ENCODE measurements at places on chromosomes 2 and 18. TPM values are rescaled to one million over a fixed set of nuclear protein-coding genes. Genes with fewer than 3 reads are reported as not detected.

The AKAIN1 gene
- 1.3 TPM for total RNA-seq

The KHK gene
- 4.7 TPM for total RNA-seq

The CFC1 gene
- total RNA-seq, result 3.1 TPM

The SLC23A3 gene
- total RNA-seq, result 4.6 TPM

The IL36RN gene
- 0.73 TPM for total RNA-seq

The ZBTB7C gene
- total RNA-seq, result 3.3 TPM

The PLCL1 gene
- 7.6 TPM for total RNA-seq

DNA sequence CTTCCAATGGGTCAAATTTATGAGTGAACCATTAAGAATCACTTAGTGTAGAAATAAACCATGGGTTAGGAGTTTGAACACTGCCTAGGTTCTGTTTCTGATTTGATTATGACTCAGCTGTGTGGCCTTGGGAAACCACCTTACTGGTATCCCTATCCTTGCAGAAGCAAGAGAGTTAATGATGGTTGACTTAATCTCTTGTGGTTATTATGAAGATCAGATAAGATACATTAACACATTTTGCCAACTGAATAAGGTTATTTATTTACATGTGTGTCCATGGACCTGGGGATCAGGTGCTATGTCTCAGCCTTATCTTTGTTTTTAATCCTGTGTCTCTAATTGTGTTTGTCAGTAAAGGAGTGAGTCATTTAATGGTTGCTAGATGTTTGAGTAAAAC, 5.4 kb upstream of the KCNJ13 start:
- ATAC-seq, result no peak

DNA sequence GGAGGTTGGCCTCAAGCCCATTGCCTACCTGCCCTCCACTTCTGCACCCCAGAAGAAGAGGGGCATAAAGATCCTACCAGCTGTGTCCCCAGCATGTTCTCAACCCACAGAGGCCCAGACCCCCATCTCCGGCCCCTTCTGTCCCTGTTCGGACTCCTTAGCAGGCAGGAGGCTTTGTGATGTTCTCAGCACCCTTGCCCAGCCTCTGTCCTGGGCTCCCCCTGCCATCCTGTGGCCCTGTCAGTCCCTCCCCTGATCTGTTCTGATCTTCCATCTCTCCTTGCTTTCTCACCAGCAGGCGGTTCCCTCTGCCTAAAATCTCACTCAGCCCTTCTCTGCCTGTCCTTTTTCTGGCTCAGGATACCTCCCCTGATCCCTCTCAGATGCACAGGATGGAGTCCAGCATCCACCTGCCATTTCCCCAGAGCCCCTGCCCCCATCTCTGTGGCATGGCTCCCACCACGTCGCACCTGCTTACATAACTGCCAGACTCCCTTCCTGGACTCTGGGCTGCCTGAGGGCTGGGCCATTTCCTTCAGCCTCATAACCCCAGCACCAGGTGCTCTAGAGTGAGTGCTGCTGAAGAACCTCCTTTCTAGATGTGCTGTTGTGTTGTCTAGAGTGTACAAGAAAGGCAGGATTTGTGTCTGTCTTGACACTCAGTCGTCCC, 134.0 kb downstream of the CTIF start:
- no peak for ATAC-seq

GRCh38 chr2:19458427-19459003, 100.1 kb upstream of the OSR1 start:
- ATAC-seq, result no peak

GRCh38 chr2:38526195-38526594, 76.5 kb downstream of the HNRNPLL start:
- ATAC-seq, result no peak

- no peak for ATAC-seq
These were observed 13.3 kb downstream of the CHMP1B start for GRCh38 chr18:11864471-11864870.
